ENCODE measurements at places on chromosomes 11 and 22.

GRCh38 chr22:29994027-29994715 is 86.1 kb upstream of the HORMAD2 start:
- DNase-seq = peak; percentile 58

DNA sequence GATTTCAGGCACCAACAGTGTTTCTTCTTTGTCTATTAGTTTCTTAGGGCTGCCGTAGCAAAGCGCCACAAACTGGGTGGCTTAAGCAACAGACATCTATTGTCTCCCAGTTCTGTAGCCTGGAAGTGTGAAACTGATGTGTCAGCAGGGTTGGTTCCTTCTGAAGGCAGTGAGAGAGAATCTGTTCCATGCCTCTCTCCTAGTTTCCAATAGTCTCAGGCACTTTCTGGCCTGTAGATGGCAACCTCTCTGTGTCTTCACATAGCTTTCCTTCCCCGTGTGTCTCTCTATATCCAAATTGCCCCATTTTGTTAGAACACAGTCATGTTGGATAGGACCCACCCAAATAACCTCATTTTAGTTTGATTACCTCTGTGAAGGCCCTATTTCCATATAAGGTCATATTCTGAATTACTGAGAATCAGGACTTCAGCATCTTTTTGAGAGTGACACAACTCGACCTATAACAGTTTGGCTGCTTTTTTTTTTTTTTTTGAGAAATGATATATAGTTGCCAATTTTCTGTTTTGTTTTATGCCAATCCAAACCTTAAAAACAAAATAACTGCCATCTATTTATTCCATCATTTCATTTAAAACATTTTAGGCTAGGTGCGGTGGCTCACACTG is 108.2 kb downstream of the SLC36A4 start:
- peak; percentile 77 for DNase-seq

DNA sequence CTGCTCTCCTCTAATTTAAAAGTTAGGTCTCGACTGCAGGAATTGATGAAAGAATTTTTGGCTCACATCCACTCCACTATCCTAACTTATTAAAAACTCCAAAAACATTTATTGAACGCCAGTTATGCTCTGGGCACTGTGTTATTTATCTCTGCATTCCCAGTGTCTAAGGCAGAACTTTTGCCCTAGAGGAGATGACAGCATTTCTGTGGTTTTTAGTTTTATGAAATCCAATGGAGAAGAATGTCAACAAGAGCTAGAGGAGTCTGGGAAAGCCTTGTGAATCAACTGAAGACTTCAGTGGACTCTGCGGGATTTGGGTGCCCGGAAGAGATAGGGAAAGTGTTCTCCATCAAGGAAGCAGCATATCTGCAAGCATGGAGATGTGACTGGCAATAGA is 217.0 kb upstream of the PGR start:
- no peak for DNase-seq

GRCh38 chr22:17086296-17086695 is 1.5 kb downstream of the IL17RA start:
- DNase-seq = peak; percentile 78

GRCh38 chr22:40578171-40578570 is 58.3 kb downstream of the MRTFA start:
- peak; percentile 16 for DNase-seq

GRCh38 chr11:116339306-116340098 is 433.3 kb downstream of the BUD13 start:
- DNase-seq = no peak

GRCh38 chr11:115456019-115456418 is 48.2 kb downstream of the CADM1 start:
- DNase-seq = no peak

- no peak for DNase-seq
These were observed 70.8 kb downstream of the RNF169 start for GRCh38 chr11:74819400-74819799.

GRCh38 chr22:22880645-22881044 is 7.0 kb upstream of the IGLL5 start:
- DNase-seq = no peak

DNA sequence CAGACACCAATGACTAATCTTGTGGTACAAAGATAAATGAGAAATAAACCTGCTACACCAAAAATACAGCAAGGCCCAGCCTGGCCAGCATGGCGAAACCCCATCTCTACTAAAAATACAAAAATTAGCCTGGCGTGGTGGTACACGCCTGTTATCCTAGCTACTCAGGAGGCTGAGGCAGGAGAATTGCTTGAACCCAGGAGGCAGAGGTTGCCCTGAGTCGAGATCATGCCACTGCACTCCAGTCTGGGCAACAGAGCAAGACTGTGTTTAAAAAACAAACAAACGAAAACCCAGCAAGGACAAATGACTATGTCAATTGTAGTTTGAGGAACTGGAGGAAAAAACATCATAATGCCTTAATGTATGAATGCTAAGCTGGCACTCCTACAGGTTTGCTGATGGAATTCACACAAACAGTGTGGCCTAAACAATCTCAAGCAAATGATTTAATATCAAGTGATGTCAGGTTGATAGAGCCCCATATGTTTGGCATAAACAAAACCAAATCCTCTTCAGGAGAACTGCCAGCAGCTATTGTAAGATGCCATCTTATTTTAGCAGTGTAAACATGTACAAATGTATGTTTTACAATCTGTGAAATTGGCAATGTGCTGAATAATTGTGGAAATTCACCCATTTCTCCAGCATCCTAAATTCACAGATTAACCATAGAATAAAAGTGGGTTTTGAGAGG is 20.0 kb downstream of the MMP7 start:
- no peak for DNase-seq

DNA sequence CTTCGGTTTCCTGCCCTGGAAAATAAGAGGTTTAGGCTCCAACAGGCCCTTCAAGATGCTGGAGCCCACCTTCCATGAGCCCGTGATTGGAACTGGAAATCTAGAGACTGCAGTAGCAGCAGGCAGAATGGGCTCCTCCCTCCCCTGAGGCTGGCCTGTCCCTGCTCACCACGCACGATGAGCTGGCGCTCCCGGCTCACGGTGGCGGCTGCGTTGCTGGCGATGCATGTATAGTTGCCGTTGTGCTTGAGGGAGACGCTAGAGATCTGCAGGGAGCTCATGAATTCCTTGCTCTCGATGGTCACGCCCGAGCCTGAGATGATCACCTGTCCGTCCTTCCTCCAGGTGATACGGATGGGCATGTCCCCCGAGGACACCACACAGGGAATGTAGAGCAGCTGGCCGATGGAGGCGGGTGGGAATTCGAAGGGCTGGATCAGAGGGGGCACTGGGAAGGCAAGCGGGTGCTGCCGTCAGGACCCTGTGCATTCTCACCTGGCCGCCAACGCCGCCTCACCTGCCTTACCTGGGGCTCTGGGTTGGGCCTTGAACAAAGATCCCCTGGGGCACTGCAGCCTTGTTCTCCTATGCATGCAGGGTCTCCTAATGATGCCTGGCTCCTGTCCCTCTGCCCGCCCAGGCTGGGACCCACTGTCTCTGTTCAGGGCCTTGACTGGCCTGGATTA is 177.8 kb downstream of the CEP164 start:
- DNase-seq = no peak

GRCh38 chr22:50469377-50470305 is 5.2 kb downstream of the SBF1 start:
- no peak for DNase-seq

DNA sequence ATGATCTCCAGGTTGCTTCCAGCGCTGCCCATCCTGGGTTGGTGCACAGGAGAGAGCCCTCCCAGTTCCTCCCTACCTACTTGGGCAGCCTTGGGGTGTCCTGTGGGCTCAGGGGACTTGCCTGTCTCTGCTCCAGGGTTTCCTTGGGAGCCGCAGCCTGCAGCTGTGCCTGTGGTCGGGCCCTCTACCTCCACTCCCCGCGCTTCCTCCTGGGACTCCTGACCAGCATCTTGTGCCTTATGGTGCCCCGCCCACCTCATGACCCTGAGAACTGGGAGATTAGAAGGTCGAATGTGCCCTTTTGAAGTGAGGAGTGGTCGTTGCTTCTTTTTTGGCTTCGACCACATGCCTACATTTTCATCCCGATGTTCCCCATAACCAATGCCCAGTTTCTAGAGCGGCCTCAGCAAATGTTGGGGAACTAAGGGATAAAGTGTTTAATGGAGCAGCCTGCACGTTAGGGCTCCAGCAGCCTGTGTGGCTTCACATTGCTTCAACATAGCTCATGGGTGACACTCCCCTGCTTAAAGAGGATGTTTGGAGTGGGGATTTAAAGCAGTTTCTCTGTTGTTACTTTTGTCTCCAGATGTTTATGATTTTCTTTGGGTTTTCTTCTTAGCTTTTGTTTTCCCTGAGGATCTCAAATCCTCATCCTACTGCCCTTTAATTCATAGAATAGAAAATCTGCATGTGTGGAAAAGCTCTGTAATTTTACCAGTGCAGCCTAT is 248.8 kb downstream of the TBC1D22A start:
- no peak for DNase-seq

DNA sequence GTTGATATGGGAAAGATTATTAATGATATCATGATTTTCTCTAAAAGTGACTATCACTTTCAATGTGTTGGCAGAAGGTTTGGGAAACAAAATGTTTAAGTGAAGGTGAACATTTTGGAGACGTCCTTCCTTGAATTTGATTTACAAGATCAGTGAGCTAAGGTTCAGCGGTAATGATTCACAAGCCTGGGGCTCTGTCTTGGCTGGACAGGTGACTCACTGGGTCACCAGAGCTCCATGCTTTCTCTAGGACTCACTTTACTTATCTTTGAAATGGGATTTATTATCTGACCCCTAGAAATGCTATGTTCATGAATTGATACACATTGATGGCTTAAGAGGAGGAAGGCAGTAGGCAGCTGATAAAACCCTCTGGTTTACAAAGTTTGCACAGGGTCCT is 437.5 kb downstream of the NTM start:
- DNase-seq = no peak

- peak; percentile 82 for DNase-seq
These were observed 290.5 kb downstream of the TENM4 start for GRCh38 chr11:79150320-79150719.

GRCh38 chr22:24948356-24949202 is 2.1 kb upstream of the LHFPL7 start:
- no peak for DNase-seq

GRCh38 chr11:125428486-125429173 is 67.4 kb downstream of the FEZ1 start:
- DNase-seq = no peak

GRCh38 chr11:9263840-9264315 is 1.3 kb downstream of the DENND5A start:
- peak; percentile 97 for DNase-seq

DNA sequence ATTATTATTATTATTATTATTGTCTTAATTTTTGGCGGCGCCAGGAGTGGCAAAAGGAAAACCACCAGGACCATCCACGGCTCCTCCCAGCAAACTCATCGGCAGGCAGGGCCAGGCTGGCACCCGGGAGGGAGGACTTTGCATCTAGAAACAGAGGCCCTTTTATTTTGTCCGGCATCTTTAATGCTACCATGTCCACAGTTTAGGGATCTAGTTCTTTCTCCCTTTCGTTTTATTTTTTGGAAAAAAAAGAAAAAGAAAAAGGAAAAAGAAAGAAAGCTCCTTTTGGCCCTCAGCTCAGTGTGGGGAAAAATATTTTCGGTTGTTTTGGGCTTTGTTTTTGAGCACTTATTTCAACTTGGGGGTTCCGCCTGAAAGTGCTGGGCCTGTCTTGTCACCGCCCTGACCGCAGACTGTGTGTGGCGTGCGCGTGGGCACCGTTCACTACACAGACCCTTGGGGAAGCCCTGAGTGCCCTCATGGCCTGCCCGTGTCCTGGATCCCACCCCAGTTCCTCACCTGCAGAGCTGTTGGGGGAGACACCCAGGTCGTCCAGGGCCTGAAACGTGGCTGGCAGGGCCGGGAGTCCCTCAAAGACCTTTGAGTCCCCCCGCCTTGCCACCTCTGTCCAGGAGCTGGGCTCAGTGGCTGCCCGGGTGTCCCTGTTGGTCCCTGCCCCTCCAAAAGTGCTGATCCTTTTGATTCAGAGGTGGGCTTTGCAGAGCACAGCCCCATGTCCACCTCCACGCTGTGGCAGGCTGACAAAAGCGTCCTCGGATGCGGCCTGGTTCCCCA is 69.1 kb upstream of the PPARA start:
- DNase-seq = no peak

GRCh38 chr11:128465946-128466705 is 121.2 kb downstream of the ETS1 start:
- DNase-seq = no peak

GRCh38 chr11:72328366-72329224 is 84.6 kb upstream of the PHOX2A start:
- no peak for DNase-seq

DNA sequence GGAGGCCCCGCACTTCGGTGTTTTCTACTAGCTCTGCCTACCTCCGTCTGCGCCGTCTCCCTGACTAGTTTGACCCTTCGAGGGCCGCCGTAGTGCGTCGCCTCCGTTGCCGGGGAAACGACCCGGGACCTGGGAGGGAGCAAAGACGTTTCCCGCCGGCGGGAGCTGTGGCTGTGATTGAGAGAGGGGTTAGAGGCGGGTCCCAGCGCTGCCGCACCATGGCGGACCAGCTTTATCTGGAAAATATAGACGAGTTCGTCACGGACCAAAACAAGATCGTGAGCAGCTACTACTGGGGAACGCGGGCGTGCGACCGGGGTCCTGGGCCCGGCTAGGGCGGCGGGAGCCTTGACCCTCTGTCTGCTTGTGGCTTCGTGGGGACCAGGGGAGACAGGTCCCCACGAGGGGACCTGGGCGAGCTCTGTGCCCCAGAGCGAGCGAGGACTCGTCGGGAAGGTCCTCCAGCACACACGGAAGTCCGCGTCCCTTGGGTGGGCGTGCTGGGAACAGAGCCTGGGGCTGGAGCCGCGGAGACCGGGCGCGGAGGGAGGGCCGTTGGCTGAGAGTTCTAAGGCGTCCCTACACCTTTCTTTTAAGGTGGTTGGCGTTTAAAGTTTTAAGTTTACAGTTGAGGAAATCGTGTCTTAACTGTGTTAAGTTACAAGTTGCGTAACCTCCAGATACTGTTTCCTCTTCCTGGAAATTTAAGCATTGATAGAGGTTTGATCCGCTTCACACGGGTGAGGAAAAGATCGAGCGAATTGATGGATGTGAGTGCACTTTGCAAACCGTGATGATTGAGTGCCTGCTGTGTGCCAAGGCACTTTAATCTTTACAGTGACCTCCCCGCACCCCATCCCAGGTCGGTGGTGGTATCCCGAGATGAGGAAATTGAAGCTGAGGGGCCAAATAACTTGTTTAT is at the start of gene POLD3:
TSS of gene POLD3 (plus strand) at position 142 of the 922 bp plus-strand sequence. CDS start at position 219, 77 bp downstream.
- DNase-seq = peak; percentile 91

- no peak for DNase-seq
These were observed 481.6 kb downstream of the SOX6 start for GRCh38 chr11:15874704-15875103.

DNA sequence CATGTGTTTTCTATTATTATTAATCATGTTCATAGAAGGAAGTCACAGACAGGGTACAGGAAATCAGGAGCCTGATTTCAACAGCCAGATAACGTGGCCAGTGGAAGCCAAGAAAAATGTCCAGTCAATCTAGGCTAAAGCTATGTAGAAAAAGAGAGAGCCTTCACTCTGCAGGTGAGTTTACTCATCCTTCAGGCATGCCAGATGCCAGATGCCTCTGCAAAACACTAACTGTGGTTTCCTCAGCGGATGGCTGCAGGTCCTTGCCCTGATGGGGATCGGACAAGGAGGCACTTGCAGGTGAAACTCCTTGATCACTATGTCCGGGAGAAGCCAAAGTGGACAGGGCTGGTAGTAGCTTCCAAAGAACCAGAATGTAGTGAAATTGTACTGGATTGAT is 962.3 kb upstream of the RAG2 start:
- DNase-seq = no peak

- no peak for DNase-seq
These were observed 49.2 kb upstream of the OR4B1 start for GRCh38 chr11:48167380-48167779.

GRCh38 chr11:7597620-7598019 is 75.7 kb downstream of the CYB5R2 start:
- no peak for DNase-seq
